GM06990 (cell line): ENCODE measurements at places on chromosomes 1 and 21.

GRCh38 chr1:79264285-79264684 is 257.8 kb upstream of the ADGRL4 start:
- no peak for DNase-seq

GRCh38 chr1:23522244-23522982 is 8.6 kb downstream of the E2F2 start:
- no peak for DNase-seq

- no peak for DNase-seq
These were observed 3.1 kb upstream of the RIPK4 start for GRCh38 chr21:41769933-41770332.

GRCh38 chr1:99227056-99227897 is 37.0 kb upstream of the PLPPR4 start:
- no peak for DNase-seq

DNA sequence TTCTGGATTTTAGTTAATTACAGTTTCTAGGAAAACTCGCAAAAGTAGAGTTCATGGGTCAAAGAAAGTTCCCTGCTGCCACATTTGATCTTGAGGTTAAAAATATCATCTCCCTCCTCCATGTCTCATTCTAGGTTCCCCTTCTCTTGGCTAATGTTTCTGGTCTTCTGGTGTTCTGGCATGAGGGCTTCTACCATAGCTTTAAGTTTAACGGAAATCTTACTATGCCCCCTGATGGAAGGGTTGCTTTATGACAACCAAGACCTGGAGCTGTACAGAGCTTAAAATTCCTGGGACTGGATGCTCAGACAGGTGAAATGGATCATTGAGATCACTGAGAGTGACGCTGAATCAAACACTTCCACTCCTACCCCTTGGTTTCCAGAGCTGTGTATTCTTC is 1881.7 kb downstream of the MRPL39 start:
- DNase-seq, result no peak

- no peak for DNase-seq
These were observed 8.5 kb downstream of the STMN1 start for GRCh38 chr1:25897754-25898153.

DNA sequence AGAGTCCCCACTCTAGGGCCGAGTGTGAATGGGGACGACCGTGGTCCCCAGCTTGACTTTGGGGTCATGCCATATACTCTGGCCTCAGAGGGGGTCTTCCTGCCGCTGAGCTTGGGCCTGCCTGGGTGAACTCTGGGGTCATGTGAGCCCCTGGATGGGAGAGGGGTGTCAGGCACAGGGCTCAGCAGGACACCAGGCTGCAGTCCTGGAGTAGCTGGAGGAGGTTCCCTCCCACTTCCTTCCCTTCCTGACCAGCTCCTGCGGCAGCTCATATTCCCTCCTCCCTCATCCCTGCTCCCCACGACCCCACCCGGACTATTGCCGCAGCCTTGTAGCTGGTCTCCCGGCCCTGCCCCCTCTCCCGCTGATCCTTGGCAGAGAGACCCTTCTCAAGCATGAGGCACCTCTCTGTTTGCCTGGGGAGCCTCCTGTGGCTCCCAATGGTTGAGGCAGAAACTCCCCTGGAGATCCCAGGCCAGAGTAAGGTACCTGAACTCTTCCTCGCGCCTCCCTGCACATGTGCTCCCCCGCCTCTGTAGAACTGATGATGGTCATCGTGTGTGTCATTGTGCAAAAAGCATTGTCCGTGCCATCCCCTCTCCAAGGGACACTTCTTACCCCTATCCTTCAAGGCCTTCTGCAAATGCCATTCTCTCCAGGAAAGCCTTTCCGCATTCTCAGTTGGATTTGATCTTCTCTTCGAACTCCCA is 1.8 kb downstream of the TNFRSF1B start:
- DNase-seq, result no peak
